ENCODE measurements at places on chromosomes 7 and 10.

DNA sequence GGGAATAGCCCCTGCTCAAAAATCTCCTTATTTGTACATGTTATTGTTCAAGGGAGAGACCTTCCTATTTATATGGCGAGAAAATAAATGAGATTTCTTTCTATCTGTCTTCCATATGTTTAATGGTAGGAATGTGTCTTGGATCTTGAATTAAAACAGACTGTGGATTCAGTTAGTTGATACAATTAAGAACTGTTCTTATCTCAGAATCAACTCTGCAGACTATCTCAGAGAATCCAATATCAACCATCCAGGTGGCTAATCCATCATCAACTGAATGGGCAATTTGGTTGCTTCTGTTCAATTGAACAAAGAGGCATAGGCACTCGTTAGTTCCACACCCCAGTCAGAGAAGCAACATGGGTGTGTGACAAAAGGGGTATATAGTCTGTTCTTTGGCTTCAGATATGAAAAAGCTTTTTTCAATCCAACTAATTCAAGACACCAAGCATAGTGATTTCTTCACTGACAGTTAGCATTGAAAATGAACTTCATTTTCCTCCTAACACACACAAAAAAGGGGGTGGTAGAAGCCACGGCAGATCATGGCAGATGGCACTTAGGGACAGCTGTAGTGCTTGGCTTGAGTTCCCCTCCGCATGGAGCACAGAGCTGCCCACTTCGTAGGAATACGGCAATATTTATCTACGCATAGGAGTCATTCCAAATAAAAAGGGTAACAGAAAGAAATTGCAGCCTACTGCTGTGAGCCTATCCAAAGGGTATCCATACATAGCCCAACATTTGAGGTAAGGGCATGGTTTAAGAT, 135.9 kb downstream of the KIAA1217 start:
- DNase-seq, result no peak

DNA sequence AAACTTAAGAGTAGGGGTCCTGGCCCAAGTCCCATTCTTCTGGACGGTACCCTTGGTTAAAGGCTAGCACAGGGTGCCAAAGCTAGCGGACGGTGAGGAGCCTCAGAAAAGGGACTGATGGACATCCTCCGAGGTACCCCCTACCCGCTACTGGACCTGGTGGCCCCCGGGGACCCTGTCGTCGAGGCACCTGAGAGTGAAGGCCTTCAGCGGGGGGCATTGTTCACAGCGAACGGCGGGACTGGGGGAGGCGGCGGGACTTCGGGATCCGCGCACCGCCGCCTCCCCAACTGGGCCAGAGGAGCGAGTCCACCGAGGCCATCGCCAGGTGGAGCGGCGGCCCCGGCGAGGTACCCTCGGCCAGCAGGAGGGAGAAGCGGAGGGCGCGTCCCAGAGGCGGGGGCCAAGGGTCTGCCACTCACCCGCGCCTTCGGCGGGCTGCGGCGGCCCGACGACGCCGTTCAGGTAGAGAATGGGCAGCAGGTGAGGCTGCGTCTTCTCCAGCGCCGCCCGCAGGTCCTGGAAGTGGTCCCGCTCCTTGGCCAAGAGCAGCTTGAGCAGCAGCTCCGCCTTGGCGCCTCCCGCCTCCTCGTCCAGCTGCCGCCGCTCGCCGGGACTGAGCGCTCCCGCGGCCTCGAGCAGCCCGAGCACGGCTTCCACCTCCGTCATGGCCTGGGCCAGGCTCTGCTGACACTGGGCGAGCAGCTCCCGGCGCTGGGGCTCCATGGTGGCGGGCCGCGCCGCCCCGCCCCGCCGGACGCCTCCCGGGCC, 575 bp downstream of the DLG5 start:
- no peak for DNase-seq

DNA sequence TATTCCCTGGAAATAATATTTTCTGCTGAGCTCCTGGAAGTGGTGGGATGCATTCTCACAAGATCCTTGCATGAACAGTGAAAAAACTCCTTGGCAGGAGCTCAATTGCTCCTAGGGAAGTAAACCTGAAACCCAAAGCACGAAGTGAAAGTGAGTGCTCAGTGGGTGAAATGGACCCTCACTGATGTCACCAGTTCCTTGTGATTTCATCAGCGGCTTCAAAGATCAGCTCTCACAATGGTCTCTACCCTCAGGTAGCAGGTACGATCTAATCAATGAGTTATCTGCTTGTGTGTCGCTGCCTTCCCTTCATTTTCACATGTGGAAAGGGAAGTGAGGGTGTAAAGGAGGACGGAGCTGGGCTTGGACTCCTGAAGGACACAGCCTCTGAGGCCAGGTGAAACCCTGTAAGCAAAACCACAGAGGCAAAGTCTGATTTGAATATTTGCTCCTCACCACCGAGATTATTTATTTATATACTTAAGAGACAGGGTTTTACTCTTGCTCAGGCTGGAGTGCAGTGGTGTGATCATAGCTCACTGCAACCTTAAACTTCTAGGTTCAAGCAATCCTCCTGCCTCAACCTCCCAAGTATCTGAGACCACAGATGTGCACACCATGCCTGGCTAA, 255.4 kb upstream of the LYZL1 start:
- DNase-seq, result no peak

GRCh38 chr10:122331615-122332446, 42.7 kb upstream of the PLEKHA1 start:
- DNase-seq, result no peak

DNA sequence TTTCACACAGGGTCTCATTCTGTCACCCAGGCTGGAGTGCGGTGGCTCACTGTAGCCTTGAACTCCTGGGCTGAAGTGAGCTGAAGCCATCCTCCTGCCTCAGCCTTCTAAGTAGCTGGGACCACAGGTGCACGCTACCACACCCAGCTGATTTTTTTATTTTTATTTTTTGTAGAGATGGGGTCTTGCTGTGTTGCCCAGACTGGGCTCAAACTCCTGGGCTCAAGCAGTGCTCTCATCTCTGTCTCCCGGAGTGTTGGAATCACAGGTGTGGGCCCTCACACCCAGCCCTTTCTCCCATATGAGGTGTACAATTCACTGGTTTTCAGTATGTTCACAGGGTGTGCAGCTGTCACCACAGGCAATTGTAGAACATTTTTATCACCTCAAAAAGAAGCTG, 5.2 kb downstream of the INPP5A start:
- no peak for DNase-seq

DNA sequence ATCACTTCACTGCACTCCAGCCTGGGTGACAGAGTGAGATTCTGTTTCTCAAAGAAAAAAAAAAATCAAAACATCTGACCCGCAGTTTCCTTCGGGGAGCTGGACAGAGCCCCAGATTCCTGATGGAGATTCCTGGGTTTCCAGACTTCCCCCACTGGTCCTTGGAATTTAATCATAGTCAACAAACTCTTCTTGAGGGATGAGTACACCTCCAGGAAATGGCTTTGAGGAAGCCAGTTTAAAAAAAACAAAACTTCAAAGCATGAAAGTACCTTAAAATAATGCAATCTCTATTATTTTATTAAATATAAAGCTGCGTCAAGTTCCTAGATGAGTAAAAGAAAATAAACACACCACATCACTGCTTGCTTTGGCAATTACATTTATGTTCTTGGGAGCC, 1.2 kb upstream of the MAD1L1 start:
- no peak for DNase-seq

DNA sequence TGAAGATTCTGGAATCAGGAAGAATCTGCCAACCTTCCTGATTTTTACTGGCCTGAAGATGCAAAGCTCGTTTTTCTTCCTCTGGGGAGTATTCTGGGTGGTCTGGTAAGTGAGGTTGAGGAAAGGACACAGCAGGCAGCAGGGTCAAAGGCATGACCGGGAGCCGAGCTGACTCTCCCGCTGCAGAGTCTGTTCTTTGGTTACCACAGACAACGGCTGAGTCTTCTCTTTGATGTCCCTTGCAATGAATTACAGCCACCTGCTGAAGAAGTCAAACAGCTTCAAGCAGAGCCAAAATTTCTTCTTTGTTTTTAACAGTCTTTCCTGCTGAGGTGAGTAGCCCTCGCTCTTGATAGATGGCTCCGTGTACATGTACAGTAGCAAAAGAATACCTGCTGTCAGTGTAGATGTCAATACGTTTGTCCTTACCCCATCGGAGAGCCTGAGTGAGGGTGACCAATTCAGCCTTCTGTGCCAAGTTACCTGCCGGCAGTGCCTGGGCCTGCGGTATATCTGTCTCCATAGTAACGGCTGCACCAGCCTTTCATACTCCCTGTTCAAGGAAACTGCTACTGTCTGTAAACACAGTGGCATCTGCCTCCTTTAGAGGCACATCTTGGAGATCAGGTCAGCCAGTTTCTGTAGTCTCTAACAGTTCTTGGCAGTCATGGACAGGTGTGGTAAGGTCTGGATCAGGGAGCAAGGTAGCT, 76.4 kb downstream of the PRR15 start:
- DNase-seq, result no peak

DNA sequence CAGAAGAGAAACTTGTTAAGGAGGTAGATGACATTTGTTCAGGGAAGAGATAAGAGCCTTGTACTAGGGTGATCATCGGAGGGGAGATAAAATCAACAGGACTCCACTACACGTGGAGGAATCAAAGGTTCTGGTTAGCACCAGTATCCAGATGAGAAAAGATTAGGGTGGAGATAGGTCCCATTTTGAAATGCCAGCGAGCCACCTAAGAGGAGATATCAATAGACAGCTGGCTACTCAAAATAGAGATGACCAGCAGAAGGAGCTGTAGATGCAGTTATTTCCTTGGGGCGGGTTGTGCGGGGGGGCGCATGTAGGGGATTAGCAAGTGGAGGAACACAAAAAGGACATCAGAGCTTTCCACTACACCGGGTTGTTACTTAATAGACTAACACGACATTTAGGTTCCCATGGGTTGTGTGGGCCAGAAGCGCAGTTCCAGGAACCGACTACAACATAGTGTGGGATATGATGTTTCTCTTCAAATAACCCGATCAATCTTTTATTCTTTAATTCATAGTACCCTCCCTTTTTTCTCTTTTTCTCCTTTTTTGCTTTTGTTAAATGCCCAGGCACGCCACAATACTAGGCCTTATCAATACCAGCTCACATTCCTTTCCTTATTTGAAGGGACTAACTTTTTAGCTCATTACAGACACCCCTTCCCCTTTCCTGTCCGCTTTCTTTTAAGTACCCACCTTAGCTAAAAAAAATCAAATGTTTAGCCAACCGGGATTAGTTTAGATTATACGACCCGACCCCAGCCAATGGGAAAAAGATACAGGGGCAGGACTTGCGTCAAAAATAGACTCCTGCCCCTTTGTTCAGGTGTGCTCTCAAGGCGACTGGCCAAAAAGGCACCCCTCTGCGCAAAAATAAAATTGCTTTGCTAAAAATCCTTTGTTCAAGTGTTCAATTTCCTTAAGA, 2.0 kb upstream of the KIF11 start:
- no peak for DNase-seq

DNA sequence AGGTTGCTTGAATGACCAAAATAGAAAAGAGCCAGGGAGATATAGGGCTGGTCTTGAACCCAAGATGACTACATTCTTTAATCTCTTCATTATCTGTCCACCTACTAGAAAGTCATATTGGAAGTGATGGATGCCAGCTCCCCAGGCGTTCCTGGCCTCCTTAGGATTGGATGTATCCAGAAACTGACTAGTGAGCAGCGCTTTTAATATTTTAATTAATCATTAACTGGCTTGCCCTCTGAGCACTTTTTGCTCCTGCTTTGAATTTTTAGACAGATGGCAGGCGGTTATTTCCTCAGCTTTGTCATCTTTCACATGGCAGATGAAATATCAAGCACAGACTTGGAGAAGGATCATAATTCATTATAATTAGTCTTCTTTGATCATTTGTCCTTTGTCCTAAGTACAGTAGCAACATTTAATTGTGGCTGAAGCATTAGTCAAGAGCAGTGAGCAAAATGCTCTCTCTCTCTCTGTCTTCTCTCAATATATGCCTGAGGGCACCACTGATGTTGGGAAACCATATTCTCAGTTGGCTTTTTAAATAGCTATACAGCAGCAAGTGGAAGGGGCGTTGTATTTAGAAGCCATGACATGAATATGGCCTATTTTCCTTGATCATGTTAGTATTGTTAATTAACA, 588.0 kb downstream of the NRG3 start:
- DNase-seq, result no peak

- no peak for DNase-seq
Measured at GRCh38 chr7:25527665-25528170, 299.4 kb upstream of the NPVF start.

- no peak for DNase-seq
Measured at GRCh38 chr10:18224626-18225445, 84.6 kb downstream of the CACNB2 start.

DNA sequence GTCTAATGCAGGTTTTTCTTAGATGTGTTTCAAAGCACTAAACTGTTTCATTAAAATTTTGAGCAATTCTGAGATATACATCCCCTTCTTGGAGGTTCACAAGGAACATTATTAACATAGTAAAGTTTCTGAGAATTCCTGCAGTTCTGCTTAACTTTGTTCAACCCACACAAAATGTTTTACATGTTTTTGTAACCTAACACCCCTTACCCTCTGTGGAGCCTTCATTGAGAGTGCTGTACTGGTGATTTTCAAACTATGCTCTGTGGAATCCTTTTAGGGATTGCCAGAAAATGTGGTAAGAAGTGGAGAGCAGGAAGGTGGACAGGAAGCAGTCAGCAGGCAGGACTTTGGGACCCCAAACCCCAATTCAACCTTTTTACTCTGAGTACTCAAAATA, 53.6 kb upstream of the ABCB5 start:
- no peak for DNase-seq

DNA sequence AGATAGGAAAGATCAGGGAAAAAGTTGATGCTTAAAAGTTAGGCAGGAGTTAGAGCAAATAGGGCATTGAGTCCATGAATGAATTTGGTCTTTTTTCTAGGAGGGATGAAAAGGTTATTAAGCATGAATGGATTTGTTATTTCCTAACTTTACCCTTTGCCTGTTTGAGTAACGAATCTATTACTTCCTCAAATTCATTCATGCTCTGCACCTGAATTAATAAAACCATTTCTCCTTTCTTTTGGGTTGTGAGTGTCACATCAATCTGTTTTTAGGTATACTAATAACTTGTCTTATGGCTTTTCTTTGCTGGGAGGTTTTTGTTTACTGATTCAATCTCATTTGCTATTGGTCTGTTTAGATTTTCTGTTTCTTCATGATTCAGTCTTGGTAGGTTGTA, 1217.7 kb upstream of the CELF2 start:
- DNase-seq, result no peak

DNA sequence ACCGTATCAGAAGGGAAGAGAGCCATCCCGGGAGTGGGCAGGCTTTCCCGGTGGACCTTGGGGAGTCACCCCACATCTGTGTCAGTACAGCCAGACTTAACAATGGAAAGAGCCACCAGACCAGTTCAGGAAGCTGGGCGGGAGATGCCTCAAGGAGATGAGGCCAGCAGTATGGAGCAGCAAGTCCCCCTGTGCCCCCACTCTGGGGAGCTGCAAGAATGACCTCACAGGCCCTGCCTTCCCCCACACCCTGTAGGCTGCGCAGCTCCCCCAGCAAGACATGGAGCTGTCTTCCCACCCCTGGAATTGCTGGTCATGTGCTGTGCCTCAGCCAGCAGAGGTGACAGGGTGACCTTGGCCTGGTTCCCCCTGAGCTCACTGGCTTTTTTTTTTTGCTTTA, 76.8 kb upstream of the INSIG1 start:
- DNase-seq, result no peak

DNA sequence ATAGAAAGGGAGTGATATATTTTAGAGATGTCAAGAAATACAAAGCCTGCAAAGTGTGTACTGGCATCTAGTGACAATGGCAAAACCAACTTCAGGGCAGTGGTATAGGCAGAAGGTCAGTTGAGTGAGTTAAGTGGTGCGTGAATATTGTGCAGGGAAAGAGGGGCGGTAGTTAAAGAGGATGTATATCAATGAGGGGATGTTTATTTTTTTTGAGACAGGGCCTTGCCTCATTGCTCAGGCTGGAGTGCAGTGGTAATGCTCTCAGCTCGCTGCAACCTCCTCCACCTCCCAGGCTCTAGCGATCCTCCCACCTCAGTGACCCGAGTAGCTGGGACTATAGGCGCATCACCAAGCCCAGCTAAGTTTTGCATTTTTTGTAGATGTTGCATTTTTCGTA, 13.8 kb downstream of the ANLN start:
- no peak for DNase-seq

All from HFF-Myc (cell line).